ENCODE measurements at places on chromosomes 16 and 17.

DNA sequence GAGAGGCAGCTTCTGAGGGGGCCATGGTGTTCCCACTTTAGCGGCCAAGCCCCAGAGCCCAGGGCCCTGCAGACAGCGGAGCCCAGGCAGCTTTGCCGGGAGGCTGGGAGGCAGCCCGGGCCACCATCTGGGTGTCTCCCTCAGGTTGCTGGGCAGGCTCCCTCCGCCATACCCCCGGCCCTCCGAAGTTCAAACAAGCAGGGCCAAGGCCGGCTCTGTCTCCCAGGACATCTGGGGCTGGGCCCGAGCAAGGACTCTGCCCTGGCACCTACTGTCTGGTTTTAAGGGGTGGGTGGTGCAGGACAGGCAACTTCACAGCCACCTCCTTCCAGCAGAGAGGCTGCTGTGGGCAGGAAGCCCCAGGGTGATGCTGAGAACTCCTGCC, 2.6 kb downstream of the DUS1L start:
- no peak for DNase-seq

GRCh38 chr16:937723-938122, 33.1 kb downstream of the LMF1 start:
- no peak for DNase-seq

DNA sequence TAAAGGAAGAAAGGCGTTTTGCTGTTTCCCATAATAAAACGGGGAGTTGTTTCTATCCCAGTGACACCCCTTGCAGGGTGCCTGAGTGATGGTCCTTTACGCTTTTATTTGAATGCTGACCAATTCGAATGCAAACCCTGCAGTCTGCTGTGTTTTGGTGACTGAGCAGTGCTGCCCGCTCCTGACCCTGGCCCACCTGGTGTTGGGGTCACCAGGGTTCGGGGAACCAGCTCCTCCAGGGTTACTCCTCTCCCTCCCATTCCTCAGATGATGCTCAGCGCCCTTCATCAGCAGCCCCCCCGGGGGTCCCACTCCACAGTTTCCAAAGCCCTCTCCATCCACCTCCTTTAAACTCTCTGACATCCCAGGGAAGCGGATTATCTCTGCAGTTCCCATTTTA, 6.0 kb downstream of the CA4 start:
- DNase-seq: no peak

DNA sequence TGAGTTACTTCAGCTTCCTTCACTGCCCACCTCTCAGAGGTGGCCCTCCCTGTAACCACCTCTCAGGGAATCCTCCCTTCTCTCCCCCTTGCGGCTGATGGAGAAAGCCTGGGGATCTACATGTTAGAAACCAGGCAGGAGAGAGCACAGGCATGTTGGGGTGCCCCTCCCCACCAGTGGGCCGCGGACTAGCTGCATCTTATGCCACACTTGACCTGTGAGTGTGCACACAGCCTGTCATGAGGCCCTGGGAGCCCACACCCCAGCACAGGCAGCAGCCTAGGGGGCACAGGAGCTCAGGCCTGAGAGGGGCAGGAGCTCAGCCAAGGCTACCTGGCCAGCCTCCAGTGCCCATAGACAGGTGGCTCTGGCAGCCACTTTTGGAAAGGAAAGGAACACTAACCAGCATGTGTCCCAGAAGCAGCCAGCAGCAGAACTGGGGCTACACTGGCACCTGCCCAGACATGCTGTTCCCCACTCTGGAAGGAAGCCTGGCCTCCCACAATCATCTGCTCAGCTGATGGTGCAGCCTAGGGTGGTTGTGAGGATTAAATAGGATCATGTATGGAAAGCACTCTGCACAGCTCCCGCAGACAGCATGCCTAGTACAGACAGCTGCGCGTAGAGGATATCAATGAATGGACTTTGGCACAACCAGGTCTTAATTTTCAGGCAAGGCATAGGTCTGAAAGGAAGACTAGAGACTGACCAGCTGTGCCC, 60.5 kb downstream of the TMEM132E start:
- no peak for DNase-seq

- no peak for DNase-seq
These were observed 6.1 kb upstream of the PRSS8 start for GRCh38 chr16:31141489-31142108.

DNA sequence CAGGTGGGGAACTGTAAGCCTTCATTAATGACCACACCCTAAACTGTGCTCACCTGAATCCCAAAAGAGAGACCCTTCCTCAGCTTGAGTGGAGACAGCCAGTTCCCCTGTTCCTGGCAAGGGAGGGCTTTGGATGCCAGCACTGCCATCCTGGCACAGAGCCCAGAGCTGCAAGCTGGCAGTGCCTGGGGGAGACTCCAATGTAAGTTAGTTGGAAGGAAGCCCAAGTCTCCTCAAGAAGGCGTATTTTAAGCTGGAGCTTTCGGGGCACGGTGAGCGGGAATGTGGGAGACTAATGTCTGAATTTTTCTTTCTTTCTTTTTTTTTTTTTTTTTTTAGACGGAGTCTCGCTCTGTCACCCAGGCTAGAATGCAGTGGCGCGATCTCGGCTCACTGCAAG, 4.7 kb downstream of the CDC42EP4 start:
- DNase-seq: no peak

DNA sequence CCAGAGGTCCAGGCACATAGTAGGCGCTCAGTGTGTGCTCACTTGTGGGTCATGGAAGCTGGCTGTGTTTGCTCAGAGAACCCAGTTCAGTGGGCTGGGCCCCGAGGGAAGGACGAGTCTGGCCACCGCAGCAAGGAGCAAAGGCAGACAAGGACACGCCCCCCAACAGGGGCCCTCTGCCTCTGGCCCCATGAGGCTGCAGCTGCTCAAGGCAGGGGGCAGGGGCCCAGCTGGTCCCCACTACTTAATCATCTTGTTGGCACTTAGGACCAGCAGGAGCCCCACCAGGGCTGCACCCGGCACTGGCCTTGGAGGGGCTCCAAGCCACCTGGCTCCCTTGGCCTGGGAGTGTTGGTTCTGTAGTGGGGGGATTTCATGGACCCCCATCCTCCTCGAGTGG, 16.1 kb downstream of the KCNJ12 start:
- no peak for DNase-seq

DNA sequence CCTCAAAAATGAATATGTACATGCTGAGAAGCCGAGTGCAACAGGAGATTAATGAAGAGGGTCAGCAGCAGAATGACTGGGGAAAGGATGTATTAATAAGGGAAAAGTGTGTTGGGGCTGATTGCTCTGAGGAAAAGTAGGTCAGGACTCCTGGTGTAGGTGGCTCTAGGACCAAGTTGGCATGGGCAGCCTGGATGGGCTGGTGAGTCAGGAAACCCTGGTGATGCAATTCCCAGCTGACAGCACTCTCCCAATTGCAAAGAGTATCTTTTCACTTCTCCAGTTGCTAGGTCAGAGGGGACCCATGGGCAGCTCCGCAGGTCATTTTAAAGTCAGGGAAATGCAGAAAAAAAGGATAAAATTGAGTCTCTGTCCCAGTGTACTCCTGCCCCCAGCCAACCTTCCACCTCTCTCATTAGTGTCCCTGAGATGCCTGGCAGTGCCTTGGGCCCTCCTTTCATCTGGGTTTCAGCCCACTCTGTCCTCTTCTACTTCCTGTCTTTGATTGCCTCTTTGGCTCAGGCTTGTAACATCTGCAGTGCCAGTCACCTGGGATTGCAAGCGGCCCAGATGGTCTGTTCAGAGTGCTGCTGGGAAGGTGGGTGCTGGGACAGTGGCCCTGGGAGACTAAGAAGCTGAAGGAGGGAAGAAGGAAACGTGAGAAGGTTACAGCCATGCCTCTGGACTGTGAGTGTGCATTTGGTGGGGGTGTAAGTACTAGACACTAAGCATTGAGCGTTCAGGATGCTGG, 2177.2 kb downstream of the TP53TG3F start:
- no peak for DNase-seq

GRCh38 chr17:18344021-18344420, 19.3 kb downstream of the SHMT1 start:
- DNase-seq: no peak

GRCh38 chr16:67393111-67393787, at the start of gene TPPP3:
TPPP3 (minus strand) TSS chr16:67393498; CDS start chr16:67391111, 2,387 bp downstream.
- DNase-seq: no peak

- no peak for DNase-seq
These were observed 25.7 kb downstream of the CHD9 start for GRCh38 chr16:53080345-53081031.

DNA sequence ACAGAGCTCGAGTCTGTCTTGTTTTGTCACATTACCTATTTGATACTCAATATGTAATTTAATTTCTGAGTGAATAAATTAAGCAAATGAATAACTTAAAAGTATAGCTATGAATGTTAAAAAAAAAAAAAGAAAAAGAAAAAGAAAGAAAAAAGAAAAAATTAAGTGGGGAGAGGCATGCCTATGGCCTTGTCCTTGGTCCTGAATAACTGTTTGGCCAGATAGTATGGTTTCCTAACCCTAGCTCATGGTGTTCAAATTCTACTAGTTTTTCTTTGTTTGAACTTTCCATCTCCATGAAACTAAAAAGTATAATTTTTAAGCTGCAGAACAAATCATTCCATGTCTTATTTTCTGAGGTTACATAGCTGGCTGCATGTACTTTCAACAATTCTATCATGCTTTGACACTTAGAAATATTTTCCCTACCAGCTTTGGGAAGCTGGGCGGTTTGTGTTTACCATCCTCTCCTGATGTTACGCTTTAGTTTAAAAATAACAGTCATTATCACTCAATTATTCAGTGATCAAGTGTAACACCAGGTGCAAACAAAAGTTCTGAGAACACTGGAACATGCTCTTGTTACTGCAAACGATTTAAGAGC, 31.8 kb downstream of the TOX3 start:
- no peak for DNase-seq

- no peak for DNase-seq
These were observed 150.3 kb downstream of the ASIC2 start for GRCh38 chr17:33142705-33143299.

GRCh38 chr17:35175638-35176415, 18.4 kb downstream of the SLC35G3 start:
- no peak for DNase-seq

DNA sequence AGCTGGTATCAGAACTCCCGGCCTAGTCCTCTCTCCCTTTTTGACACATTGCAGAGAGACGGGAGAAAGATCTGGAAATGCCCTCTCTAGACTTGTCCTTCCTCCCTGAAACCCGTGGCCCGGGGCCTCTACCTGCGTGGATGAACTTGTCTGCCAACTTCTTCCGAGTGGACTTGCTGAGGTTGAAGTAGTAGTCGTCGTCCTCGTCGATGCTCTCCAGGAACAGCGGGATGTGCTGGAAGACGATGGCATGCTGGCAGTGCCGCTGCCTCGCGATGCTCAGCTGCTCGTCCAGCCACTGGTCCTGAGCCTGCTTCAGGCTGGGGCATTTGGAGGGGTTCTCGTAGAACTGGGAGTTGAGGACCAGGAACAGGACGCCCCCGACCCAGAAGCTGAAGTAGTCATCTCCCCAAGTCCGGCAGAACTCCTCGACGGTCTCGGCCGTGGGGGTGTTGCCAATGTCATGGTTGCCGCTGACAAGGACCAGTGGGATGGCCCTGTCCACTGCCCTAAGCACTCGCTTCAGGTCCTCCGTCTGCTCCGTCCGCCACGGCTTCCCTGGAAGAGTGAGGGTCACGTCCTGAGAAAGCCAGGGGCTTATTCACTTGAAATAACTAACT, 99.1 kb downstream of the CPPED1 start:
- DNase-seq: no peak

- DNase-seq: no peak
These were observed 98.2 kb downstream of the AXIN2 start for GRCh38 chr17:65463242-65463641.

DNA sequence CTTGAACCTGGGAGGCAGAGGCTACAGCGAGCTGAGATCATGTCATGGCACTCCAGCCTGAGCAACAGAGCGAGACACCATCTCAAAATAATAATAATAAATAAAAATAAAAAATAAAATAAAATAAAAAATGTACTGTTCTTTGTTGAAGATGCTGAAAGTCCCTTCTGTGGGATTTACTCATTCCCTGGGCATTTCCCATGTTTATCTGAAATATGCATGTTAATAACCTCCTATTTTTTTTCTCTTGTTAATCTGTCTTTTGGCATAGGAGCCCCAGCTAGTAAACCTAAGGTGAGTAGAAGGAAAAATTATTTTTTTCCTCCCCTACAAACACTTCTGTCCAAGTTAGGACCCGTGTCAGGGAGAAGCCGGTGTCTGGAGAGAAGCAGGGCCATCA, 34.4 kb downstream of the TMEM92 start:
- no peak for DNase-seq

DNA sequence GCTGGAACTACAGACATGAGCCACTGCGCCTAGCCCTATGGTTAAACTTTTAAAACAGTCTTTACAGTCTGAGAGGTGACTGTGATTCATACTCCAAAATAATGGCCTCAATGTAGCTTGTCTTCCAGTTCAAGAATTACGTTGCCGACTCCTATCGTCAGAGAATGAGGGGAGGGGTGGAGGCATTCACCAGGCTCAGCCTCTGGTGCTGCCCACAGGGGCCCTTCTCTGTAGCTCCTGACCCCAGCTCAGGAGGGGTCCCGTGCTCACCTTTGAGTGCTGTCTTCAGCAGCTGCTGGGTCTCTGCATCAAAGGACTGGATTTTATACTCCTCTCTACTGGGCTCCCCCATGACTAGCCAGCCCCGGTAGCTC, 1.2 kb downstream of the MIF4GD start:
- DNase-seq: no peak

DNA sequence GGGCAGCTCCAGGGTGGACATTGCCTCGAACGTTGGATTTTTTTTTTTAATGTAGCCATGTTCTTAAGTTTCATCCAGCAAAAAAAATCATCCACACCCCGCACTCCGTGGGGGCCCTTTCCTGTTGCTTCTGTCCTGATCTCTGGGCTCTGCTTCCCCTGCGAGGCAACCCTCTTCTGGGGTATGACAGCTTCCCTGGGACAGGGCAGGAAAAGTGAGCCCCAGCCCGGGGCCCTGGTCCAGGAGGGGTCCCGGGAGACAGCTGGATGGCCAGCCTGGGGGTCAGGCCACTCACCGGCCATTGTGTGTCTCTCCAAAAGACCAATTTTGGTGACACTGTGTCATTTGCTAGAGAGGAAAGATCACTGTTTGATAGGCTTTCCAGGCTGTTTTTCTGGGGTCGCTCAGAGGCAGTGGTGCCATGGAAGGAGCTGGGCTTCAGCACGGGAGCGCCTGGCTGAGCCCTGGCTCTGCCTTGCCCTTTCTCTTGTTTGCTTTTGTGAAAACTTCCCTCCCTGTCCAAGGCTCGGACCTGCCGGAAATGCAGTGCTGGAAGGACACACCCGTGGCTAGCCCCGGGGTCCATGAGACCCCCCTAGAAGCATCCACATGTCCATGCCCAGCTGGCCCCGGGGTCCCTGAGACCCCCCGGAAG, 41.0 kb upstream of the CHMP6 start:
- no peak for DNase-seq

All from stimulated activated CD4-positive, alpha-beta T cell treated with anti-CD3 and anti-CD28 coated beads, Interleukin-1b, Interleukin-23, amount 100 ng/mL, for 1 hour (primary cell).